ENCODE measurements at places on chromosomes 7 and 10.

GRCh38 chr10:80664071-80664680 lies 126.5 kb downstream of the SH2D4B start:
- H3K27me3 ChIP-seq: peaks cover 8% of the 10 kb centered on the region
- H3K4me3 ChIP-seq: no peak overlapping the region
- no peak overlapping the region for H3K27ac ChIP-seq

GRCh38 chr10:61965703-61966395 lies 64.3 kb downstream of the ARID5B start:
- peaks cover 26% of the 10 kb centered on the region for H3K36me3 ChIP-seq
- no peak overlapping the region for H3K4me3 ChIP-seq
- H3K4me1 ChIP-seq: peaks cover 10% of the 10 kb centered on the region
- no peaks in the 10 kb centered on the region for H3K27me3 ChIP-seq

GRCh38 chr7:127886248-127886647 lies 145.0 kb downstream of the LRRC4 start:
- H3K4me3 ChIP-seq: no peak overlapping the region
- H3K4me1 ChIP-seq: peaks cover 60% of the 10 kb centered on the region
- peaks cover 32% of the 10 kb centered on the region for H3K36me3 ChIP-seq
- H3K27me3 ChIP-seq: no peaks in the 10 kb centered on the region

- no peak for DNase-seq
- H3K27ac ChIP-seq: no peak overlapping the region
- H3K27me3 ChIP-seq: no peaks in the 10 kb centered on the region
- peaks cover 44% of the 10 kb centered on the region for H3K36me3 ChIP-seq
- H3K4me3 ChIP-seq: no peak overlapping the region
These were observed 12.2 kb downstream of the PTPN12 start for GRCh38 chr7:77549106-77549870.

DNA sequence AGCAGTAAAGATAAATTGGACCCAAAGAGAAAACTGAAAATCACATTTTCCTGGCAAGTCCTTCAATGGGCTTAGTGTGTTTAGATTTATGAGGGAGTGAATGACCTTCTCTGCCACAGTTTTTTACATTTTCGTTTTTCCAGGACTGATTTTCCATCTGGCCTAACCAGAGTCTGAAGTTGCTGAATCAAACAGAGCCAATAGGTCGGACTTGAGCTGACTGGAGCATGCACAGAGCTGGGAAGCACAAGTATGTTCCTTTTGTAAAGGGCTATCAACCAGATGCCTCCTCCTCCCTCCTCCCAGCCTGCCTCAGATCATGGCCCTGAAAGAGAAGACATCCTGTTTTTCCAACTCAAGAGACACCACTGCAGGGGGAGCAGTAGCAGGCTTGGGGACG lies 126.0 kb upstream of the ANKRD1 start:
- no peak overlapping the region for H3K4me3 ChIP-seq
- no peaks in the 10 kb centered on the region for H3K27me3 ChIP-seq
- DNase-seq: no peak
- H3K36me3 ChIP-seq: no peaks in the 10 kb centered on the region
- peaks cover 69% of the 10 kb centered on the region for H3K4me1 ChIP-seq

DNA sequence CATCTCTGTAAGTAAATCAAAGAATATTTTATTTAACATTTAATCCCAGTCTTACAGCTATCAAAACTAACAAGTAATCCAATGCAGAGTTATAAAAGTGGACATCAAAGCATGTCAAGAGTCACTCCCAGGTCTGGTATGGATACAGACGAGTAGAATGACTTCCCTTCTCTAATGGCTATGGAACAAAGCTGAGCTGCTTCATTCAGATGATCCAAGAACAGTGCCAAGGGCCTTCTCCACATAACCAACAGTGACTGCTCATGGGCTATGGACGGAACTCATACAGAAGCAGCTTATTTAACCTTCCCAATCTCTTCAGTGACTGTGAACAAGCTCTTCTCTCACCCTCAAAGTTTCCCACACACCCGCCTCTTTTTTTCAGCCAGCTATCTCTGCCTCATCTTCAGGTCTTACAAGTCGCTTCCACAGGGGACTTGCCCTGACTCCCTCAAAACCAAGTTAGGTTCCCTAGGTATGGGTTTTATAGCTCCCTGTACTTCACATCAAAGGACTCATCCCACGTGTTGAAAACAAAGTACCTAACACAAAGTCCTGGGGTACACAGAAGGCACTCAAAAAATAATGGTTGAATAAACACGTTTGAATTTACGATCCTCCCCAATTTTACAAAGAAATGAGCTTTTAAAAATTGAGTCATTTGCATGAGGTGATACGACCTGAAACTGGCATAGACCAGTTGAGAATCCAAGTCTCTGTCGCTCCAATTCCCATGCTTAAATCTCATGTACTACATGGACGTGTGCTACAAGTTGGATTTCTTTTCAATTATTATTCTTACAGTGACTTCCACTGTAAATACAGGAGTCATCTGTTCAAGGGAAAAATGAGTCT lies 3.1 kb downstream of the USP6NL start:
- peak overlapping the region; percentile 9 for H3K27ac ChIP-seq
- peak overlapping the region; percentile 18 for H3K4me3 ChIP-seq
- no peak for DNase-seq
- H3K36me3 ChIP-seq: peaks cover 42% of the 10 kb centered on the region
- H3K27me3 ChIP-seq: no peaks in the 10 kb centered on the region

GRCh38 chr10:132301371-132302330 lies 6.1 kb downstream of the STK32C start:
- H3K27me3 ChIP-seq: peaks cover 64% of the 10 kb centered on the region
- no peak overlapping the region for H3K27ac ChIP-seq
- no peak overlapping the region for H3K4me3 ChIP-seq
- DNase-seq: no peak
- H3K4me1 ChIP-seq: peaks cover 18% of the 10 kb centered on the region

DNA sequence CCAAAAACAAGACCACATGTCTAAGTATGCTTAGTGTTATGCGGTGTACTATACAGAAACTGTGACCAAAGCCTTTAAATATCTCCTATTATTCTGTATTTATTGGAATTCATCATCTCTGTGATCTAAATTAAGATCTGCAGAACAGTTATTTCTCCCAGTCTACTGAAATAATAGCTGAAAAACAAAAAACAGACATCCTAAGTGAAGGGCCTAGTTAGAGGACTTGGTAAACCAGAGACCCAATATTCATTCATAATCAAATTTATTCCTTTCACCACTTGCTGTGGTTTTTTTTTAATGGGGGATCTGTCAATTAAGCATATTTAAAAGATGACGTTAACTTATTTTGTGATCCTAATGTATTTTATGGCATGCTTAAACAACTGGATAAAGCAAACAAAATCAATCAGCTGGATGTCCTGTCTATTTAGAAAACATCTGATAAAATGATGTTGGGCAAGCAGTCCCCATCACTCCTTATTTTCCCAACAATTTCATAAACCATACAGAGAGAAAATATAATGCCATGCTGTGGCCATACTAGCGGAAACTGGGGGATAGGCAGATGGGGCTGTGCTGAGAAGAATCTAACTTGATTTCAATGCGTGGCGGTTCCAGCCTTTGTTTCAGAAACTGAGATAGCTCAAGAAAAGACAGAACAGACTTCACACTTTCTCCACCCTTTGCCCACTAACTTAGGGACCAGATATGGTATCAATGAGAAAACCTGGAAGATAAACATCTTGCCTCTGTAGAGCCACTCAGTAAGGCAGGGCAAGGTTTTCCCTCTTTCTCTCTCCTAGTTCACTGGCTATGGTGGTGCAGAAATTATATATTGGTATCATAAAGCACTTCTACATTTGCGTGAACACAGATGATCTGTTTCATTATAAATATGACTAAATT lies 32.9 kb downstream of the ICA1 start:
- DNase-seq: no peak
- no peaks in the 10 kb centered on the region for H3K4me1 ChIP-seq
- no peak overlapping the region for H3K27ac ChIP-seq

DNA sequence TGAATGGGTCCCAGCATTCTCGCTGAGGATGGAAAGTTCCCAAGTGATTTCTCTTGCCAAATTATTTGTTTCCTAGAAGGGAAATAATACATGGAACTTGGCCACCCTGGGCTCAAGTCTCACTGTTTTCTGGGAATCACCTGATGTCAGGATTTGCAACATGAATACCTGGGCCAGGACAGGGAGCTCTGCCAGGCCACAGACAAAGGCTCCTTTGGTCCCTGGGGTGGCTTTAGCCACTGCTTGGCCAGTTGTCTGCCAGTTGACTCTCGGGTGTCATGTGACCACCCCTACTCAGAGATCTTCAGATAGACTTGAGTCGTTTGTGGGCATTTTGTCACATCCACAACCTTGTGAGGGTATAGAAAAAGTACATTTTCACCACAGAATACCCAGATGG lies 258.0 kb upstream of the HABP2 start:
- no peak overlapping the region for H3K27ac ChIP-seq
- no peak overlapping the region for H3K4me3 ChIP-seq
- H3K27me3 ChIP-seq: peaks cover 9% of the 10 kb centered on the region
- no peak for DNase-seq

DNA sequence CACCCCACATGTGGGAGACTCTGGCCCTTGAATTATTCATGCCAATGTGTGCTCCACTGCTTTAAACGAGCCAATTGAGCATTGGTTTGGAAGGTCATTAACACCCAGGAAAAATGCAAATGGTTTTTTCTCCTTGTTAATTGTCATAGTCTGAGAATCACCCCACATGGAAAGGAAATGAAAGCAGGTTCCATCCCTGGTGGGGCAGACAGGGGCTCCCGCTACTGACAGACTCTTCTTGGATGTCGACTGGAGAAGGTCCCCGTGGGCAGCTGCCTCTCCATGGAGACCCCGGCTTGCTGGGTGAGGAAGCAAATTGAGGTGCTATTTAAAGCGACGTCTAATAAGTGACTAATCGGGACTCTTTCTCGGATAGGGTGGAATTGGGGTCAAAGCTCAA lies 32.0 kb upstream of the EN2 start:
- peaks cover 51% of the 10 kb centered on the region for H3K27me3 ChIP-seq
- H3K27ac ChIP-seq: no peak overlapping the region
- no peak for DNase-seq
- H3K4me1 ChIP-seq: no peaks in the 10 kb centered on the region
- no peak overlapping the region for H3K4me3 ChIP-seq
- H3K36me3 ChIP-seq: no peaks in the 10 kb centered on the region

- H3K27me3 ChIP-seq: no peaks in the 10 kb centered on the region
- DNase-seq: peak; percentile 6
- peaks cover 32% of the 10 kb centered on the region for H3K4me1 ChIP-seq
- H3K27ac ChIP-seq: peak overlapping the region; percentile 77
- H3K36me3 ChIP-seq: no peaks in the 10 kb centered on the region
These were observed 200.5 kb upstream of the HPS1 start for GRCh38 chr10:98646998-98647917.

GRCh38 chr10:101512738-101513137 lies 75.3 kb downstream of the POLL start:
- no peak for DNase-seq
- no peak overlapping the region for H3K4me3 ChIP-seq
- no peaks in the 10 kb centered on the region for H3K4me1 ChIP-seq
- H3K27me3 ChIP-seq: no peaks in the 10 kb centered on the region
- no peak overlapping the region for H3K27ac ChIP-seq

DNA sequence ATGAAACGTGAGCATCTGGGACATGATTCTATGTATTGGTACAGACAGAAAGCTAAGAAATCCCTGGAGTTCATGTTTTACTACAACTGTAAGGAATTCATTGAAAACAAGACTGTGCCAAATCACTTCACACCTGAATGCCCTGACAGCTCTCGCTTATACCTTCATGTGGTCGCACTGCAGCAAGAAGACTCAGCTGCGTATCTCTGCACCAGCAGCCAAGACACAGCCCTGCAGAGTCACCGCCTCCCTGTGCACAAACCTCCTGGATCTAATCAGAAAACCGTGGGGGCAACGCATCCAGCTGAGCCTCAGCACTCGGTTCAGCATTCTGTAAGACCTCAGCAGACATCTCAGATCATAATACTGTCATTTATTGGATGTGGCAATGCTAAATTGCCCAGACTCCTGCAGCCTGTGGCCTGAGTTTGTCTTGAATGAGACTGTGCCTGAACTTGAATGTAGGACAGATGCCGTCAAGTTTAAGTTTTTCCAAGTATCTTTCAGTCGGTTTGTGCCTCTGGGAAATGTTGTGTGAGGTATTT lies 41.5 kb upstream of the PRSS58 start:
- H3K4me1 ChIP-seq: peaks cover 5% of the 10 kb centered on the region
- no peaks in the 10 kb centered on the region for H3K27me3 ChIP-seq
- no peak for DNase-seq

- no peaks in the 10 kb centered on the region for H3K4me1 ChIP-seq
- H3K36me3 ChIP-seq: no peaks in the 10 kb centered on the region
These were observed 15.2 kb upstream of the WNT2 start for GRCh38 chr7:117338020-117338419.

GRCh38 chr7:150339409-150339809 lies 2.0 kb downstream of the RARRES2 start:
- no peak for DNase-seq
- peak overlapping the region; percentile 47 for H3K4me3 ChIP-seq
- peaks cover 71% of the 10 kb centered on the region for H3K27me3 ChIP-seq
- H3K4me1 ChIP-seq: peaks cover 49% of the 10 kb centered on the region

- no peak overlapping the region for H3K4me3 ChIP-seq
- no peak for DNase-seq
- peaks cover 18% of the 10 kb centered on the region for H3K4me1 ChIP-seq
These were observed 2.5 kb upstream of the HABP2 start for GRCh38 chr10:113550365-113550764.

- peak within 1 kb of the TSS; percentile 94 for H3K4me3 ChIP-seq
- peak; percentile 80 for DNase-seq
- peaks cover 10% of the 10 kb centered on the region for H3K36me3 ChIP-seq
- peak within 1 kb of the TSS; percentile 75 for H3K27ac ChIP-seq
- peaks cover 7% of the 10 kb centered on the region for H3K27me3 ChIP-seq
- peaks cover 38% of the 10 kb centered on the region for H3K4me1 ChIP-seq
These were observed at the start of gene MAGI2 for GRCh38 chr7:79453558-79454360. TSS of gene MAGI2 (minus strand) at chr7:79453667. CDS start at chr7:79453320, 347 bp downstream.

DNA sequence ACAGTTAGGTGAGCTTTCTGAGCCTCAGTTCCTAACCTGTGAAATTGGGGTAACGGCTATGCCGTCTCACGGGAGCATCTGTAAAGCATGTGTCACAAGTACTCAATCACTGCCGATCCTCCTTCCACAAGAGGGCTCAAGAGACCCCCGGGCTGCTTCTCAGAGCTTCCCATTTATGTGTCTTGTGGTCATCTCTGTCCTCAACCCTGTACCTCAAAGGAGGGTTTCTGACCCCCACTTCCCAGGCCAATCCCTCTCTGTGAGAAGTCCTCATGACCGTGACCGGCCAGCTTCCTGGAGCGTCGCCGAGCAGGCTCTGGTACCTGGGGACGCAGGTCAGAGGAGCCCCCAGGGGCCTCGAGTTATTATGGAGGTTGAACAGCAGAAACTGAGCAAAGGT lies 510 bp upstream of the TRPV5 start:
- peaks cover 9% of the 10 kb centered on the region for H3K4me1 ChIP-seq
- peaks cover 4% of the 10 kb centered on the region for H3K27me3 ChIP-seq
- H3K36me3 ChIP-seq: no peaks in the 10 kb centered on the region
- H3K27ac ChIP-seq: no peak overlapping the region
- DNase-seq: no peak
- H3K4me3 ChIP-seq: no peak overlapping the region

- peaks cover 5% of the 10 kb centered on the region for H3K36me3 ChIP-seq
- no peaks in the 10 kb centered on the region for H3K4me1 ChIP-seq
- H3K4me3 ChIP-seq: no peak overlapping the region
These were observed 69.4 kb downstream of the ARL4A start for GRCh38 chr7:12756821-12757220.
